EL (cell line): ENCODE measurements at places on chromosomes 1 and 21.

DNA sequence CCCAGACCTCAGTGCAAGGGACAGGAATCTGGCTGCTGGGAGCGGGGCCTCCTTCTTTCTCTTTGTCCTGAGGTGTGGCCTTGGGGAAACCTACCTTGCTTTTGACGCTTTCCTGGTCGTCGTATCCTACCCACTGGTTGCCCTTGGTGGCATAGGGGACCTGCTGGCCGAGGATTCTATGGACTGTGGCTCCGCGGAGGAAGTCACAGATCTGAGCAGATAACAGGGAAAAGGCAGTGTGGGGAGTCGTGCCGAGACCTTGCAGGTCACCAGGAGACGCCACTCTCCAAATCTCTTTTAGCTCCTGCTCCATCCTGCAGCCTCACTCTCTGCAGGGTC lies 4.0 kb upstream of the MYBPH start:
- no peak for DNase-seq

DNA sequence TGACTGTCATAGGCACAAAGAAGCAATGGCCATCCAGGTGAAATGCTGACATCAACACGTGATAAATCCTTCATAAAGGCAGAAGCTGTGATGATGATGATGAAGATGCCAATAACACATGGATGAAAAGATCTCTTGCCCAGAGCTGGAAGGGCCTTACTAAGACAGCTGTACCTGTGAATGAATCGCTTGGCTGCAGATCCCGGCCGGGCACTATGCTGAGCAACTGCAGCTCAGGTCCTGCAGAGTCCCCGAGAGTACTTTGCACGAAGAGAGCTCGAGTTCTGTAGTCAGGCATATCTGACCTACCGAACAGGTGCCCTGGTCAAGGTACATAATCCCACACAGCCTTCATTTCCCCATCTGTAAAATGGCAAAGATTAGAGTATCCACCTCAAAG lies 48.8 kb downstream of the PGBD5 start:
- DNase-seq, result no peak

DNA sequence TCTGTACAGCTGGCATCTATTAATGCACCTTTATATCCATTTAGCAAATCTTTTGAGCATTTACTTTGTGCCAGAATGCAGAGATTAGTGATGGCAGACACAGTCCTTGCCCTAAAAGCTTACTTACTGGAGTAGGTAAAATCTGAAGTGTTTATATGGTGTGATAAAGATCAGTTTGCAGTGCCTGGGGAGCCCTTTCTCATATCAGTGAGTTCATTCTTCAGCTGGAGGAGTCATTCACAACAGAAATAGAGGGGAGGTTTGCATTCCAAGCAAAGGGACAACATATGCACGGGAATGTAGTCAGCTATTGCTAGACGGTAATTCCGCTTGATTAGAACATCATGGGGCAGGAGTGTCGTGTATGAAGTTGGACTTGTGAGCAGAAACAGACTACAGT lies 8.4 kb downstream of the SLC35F3 start:
- DNase-seq, result peak; percentile 2

GRCh38 chr1:44501047-44501890 lies 96.2 kb downstream of the RNF220 start:
- no peak for DNase-seq

GRCh38 chr1:31906557-31906956 lies 31.6 kb downstream of the PTP4A2 start:
- no peak for DNase-seq

DNA sequence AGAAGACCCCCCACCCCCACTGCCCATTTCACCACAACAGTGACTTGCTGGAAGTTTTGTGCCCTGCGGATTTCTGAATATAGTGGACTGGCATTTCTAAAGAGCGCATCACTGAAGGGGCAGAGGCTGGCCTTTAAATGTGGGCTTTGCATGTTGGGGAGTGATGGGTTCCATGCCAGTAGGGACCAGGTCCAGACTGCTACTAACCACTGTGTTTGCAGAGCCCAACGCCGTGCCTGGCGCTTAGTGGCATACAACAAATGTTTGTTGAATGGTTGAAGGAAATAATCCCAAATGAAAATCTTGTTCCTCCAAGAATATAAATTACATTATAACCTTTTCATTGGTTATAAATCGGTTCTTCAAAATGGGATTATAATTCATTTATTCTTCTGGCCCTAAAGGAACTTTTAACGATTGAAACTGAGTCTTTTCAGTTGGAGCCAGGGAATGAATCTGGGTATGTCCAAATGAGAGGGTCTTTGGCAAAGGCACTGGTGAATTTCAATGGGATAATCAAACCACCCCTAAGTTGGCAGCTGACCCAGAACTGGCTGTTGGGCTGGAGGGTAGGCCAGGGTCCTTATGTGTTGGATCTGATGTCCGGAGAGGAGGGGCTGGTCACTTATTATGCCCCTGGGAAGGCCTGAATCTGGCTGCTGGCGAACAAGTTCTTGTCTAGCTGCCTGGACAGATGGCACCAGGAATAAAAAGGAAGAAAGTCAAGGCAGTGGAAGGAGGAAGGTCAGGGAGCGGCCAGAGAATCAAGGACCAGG lies 13.8 kb upstream of the SDHB start:
- no peak for DNase-seq

- no peak for DNase-seq
These were observed 300.2 kb upstream of the DUSP10 start for GRCh38 chr1:222042120-222042519.

- DNase-seq, result no peak
These were observed 5.0 kb downstream of the CHODL start for GRCh38 chr21:18249672-18250071.

- no peak for DNase-seq
These were observed 7.7 kb downstream of the SHISAL2A start for GRCh38 chr1:52640697-52641096.

DNA sequence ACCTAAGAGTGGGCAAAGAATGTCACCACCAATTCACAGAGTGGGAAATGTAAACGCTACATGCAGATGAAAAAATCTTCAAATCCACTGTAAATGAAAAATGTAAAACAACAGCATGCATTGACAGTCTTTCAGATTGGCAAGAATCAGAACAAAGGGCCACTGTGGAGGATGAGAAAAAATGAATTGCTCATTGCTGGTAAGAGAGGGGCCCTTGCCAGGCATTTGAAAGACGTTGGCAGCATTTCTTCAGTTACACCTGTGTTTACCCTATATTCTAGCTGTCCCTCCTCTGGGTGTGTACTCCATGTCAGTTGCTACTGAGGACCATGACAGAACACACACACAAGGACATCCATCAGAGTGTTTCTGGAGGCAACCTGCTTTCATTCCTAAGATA lies 25.8 kb upstream of the AADACL3 start:
- no peak for DNase-seq

DNA sequence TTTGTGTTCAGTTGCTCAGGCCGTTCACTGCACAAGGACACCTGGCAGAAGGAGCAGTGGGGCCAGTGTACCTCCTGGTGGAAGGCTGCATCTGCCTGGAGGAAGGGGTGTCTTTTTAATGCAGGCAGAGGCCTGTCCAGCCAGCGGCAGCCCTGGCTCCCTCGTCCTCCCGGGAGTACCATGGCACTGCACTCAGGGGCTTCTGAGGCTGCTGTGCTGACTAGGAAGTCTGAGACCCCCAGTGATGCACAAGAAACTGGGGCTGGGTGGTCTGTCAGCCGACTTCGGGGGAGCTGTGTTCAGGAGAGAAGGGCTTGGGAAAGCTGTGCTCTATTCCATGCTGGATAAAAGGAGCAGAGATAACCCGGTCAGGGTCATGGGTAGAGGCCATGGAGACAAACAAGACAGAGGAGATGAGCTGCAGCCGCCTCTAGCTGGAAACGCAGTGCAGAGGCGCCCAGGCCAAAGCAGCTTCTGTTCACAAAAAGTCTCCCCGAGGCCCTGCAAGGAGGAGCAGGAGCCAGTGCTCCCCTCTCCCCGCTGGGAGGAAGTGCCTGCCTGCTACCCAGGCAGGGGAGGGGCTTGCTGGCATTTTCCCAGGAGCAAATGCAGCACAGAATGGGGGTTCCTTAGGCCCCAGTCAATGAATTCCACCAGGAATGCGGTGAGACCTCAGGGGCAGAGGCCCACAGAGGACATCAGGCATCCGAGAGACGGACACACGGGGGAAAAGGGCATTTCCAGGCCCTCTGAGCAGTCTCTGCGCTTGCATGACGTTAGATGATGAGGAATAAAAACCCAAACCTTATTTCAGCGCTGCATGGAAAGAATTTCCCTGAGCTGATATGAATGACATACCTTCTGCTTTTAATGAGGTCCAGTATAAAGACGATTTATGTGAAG lies 17.2 kb upstream of the C2CD2 start:
- no peak for DNase-seq

- DNase-seq, result no peak
These were observed 2.4 kb upstream of the FAM110D start for GRCh38 chr1:26156285-26157038.

GRCh38 chr21:34023691-34024373 lies 49.5 kb upstream of the MRPS6 start:
- DNase-seq, result no peak

- DNase-seq, result no peak
These were observed 540.4 kb downstream of the KIF26B start for GRCh38 chr1:245695211-245695610.

- DNase-seq, result no peak
These were observed 858 bp upstream of the SUSD4 start for GRCh38 chr1:223364685-223365382.

DNA sequence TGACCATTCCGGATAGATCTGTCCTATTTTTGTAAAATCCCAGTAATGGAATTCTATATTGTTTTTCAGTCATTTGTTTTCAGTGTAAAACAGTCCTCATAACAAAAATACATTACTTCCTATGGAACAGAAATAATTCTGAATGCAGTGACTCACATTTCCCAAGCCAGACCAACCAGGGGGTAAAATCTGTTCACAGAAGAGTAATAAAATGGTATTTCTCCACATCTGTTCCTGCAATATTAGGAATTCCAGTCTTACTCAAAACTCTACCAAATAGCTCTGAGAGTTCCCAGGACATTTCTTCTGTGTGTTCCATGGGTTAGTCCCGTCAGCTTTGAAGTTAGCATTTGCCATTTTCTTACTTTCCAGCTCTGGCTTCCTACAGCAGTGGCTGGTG lies 2.6 kb upstream of the DDR2 start:
- peak; percentile 82 for DNase-seq

- DNase-seq, result no peak
These were observed 223.1 kb downstream of the KCNT2 start for GRCh38 chr1:196385109-196385508.

DNA sequence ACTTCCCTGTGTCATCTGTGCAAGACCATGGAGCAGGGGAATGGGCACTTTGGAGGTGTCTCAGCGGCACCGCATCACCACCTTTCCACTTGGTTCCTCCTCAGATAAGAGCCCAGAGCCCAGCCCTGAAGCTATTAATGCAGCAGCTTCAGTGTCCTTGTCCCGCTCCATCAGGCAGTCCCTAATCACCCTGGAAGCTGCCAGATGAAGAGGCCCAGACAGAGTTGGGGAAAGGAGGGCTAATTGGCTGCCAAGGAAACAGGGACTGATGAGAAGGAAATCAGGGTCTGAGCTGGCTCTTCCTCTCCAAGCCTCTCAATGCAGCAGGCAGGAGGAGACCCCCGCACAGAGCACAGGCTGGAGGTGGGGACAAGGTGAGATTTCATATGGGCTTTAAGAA lies 83.1 kb upstream of the KLHDC7A start:
- no peak for DNase-seq

GRCh38 chr1:201054091-201054543 lies 30.6 kb upstream of the KIF21B start:
- DNase-seq, result no peak

GRCh38 chr1:113142791-113143190 lies 69.8 kb downstream of the LRIG2 start:
- no peak for DNase-seq

GRCh38 chr21:41961282-41961701 lies 7.5 kb upstream of the C2CD2 start:
- peak; percentile 23 for DNase-seq

DNA sequence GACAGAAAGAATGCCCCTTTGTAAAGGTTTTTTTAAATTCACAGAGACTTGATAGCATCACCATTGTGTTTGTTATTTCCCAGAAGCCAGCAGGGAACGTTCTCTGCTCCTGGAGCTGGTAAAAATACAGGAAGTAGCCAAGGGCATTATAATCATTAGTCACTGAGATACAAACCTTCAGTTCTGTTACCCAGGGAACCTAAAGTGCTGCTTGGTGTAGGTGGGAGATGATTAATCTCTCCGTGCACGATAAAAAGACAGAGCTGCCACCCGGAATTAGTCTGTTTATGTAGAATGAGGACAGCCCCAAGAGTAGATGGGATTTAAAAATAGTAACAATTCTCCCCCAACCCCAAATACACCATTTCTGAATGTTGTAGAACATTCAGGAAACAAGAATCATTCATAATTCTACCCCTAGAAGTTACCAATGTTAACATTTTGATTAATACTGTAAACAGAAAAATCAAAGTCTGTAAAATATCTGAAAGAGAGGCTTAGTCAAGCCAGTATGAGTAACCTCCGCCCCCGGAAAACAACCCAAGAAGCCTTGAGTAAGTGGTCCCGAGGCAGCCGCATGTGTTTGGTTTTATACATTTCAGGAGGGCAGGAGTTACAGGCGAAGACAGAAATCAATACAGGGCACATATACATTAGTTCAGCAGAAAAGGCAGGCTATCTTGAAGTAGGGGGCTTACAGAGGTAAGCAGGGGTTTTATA lies 45.3 kb upstream of the CTBS start:
- peak; percentile 77 for DNase-seq

DNA sequence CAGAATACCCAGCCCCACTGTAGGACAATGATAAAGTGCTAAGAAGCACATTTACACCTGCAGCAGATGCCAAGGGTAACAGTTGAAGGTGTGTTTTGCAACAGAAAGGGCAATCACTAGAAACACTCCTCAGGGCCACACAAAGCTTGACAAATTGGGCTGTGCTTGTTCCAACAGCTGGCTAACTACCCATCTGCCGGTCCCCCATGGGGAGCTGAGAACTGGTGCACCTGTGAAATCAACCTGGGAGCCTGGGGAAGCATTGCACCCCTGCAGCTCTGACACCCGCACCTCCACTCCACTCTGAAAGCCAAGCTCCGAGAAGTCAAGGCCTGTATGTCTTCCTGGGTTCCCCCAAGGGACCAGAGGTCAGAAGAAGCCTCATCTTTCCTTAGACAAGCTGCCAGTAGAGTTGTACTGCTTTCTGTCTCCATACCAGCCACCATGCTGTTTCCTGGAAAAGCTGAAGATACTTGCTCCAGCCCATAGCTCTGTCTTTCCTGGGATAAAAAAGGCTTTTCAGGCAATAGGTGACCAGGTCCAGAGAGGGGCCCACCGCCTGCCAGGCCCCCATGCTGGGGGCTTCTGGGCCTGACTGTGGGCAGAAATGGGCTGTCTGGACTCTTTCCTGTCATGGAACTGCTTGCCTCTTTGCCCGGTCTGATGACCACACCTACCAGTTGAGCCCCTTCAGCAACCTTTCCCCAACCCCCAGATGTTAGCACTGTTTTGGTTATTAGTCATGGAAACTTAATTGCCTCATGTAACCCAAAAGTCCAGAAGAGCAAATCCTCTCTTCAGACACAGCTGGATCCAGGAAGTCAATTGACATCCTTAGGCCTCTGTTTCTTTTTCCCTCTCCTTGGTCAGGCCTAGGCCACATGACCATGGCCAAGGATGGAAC lies 93.6 kb downstream of the KIF14 start:
- DNase-seq, result peak; percentile 15

GRCh38 chr1:228101994-228102790 lies 933 bp downstream of the C1orf35 start:
- DNase-seq, result peak; percentile 54
